Amniotic epithelial cell (primary cell): ENCODE measurements at places on chromosomes 7 and 10.

DNA sequence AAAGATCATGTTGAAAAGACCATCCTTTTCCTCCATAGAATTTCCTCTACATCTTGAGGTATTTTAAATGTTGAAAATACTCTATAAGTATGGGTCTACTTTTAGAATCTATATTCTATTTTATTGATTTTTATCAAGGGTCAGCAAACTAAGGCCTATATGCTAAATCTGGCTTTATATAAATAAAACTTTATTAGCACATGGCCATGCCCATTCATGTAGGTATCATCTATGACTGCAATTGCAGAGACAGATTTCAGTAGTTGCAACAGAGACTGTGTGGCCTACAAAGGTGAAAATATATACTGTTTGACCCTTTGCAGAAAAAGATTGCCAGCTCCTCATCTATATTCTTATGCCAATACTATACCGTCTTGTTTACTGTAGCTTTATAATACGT is 72.7 kb downstream of the TAX1BP1 start:
- no peak for DNase-seq

- DNase-seq = peak; percentile 65
These were observed 46.4 kb downstream of the KIAA1217 start for GRCh38 chr10:24255115-24255880.

DNA sequence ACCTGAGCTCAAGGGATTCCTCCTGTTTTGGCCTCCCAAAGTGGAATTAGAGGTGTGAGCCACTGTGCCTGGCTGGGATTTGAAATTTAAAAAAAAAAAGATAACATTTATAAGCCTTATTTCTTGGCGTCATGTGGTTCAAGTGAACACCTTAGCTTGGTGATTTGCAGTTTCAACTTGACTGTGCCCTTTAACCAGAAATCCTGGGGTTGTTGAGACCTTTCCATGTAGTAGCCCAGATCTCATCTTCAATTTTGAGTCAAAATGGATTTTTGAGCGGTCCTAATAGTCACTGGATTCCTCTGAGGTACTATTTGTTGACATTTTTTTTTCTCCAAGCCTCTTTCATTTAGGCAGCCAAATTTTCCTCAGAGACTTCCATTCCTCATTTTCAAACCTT is 29.5 kb upstream of the FBXW4 start:
- DNase-seq = no peak

DNA sequence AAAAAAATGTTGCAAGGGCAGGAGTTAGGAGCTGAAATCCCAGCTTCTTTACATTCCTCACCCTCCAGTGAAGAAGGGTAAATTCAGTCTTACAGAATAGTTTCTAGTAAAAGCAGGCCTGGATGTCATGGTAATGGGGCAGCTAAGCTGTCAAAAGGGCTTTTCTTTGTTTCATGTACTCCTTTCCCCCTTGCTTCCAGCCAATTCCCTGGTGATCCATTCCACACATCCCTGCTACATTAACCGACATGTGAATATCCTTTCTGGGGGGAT is 36.0 kb downstream of the RHEB start:
- DNase-seq = no peak

- no peak for DNase-seq
These were observed 99.8 kb downstream of the WDR37 start for GRCh38 chr10:1155791-1156615.

DNA sequence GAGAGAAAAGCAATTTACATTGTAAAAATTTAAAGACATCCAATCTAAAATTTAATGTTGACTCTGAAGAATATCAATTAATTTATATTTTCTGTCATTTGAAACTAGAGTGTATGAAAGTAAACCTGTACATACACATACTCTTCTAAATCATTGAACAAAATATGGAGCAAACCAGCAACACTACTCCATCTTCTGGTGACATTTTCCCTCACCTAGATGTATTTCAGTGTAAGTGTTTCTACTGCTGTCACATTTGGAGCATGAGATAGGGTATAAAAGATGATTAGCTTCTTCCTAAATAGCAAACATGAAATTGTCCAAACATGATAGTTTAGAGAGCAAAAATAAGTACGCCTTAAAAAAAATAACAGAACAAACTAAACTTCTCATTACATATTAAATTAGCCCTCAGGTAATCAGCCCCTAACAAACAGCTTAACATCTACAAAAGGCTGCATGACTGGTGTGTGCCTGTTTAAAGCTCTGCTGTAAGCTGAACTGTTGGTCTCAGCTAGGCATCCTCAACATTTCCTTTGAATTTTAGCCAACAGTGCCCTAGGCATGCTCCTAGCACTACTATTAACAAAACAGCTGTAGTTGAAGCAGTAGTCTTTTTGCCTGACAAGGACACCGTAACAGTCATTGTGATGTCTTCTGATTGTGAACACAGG is 189.8 kb downstream of the CTNNA3 start:
- DNase-seq = no peak

GRCh38 chr7:125122173-125122572 is 192.5 kb upstream of the POT1 start:
- DNase-seq = no peak

DNA sequence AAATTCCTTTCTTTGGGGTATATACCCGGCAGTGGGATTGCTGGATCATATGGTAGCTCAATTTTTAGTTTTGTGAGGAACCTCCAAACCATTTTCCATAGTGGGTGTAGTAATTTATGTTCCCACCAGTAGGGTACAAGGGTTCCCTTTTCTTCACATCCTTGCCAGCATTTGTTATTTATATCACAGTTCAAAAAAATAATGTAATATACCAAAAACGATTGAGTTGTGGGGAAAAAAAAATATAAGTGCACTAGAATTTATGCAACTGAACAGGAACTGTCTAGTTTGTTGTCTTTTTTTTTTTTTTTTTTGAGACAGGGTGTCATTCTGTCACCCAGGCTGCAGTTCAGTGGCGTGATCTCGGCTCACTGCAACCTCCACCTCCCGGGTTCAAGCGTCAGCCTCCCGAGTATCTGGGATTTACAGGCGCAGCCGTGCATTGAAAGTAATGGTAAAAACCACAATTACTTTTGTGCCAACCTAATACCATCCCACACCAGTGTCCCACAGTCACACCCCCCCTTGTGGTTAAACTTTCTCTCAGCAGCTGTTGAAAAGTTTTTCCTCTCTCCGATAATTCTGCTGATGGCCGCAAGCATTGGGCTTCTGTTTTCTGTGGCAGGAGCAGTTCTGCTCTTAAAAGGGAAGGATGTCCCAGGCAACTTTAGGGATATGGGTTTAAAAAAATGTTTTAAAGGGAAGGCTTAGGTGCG is 6.8 kb upstream of the LAT2 start:
- peak; percentile 59 for DNase-seq

- no peak for DNase-seq
These were observed 20.4 kb upstream of the ANTXRL start for GRCh38 chr10:46266306-46266985.

- DNase-seq = no peak
These were observed 6.7 kb upstream of the EN2 start for GRCh38 chr7:155450970-155451801.

DNA sequence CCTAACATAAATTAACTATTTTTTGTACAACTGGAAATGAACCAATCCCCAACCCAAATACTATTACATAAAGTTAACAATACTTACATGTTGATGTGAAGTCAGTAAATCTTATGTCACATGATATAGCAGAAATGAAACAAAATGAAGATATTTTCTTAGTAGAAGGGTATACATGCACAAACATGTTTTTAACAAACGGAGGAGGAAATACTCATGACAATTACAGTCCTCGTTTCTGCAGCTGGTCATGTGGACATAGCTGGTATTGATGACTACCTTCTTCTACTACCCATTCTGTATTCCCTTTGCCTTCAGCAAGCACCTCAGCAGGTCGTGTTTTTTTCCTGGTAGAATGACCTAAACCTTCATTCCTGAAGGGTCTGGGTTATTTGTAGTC is 252.3 kb downstream of the HTR7 start:
- no peak for DNase-seq

DNA sequence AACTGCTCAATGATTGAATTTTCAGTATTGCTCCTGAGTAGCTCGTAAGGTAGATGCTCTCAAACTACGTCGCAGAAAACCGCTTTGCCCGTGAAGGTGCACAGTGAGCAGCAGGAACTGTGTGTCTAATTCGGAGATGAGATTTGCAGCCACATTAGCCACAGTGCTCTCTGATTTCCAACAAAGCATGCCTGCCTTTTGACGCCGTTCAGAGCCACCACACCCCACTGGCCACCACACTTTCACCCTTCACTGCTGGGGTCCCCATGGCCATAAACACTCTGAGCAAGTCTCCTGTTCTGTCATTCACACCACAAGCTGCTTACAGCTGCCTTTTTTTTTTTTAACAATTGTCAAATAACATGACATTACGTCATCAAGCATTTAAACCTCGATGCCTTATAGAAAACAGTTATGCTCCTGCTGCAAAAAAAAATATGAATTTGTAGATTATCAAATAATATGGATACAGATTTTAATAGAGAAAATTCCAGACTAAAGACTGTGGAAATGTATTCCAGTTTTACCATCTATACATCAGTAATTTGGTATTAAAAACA is 578.8 kb upstream of the PFKP start:
- no peak for DNase-seq

GRCh38 chr10:121708728-121709674 is 110.8 kb upstream of the FGFR2 start:
- DNase-seq = no peak

- no peak for DNase-seq
These were observed 861.5 kb downstream of the ANKRD7 start for GRCh38 chr7:119086026-119086425.

GRCh38 chr7:55223023-55223422 is 142.1 kb upstream of the LANCL2 start:
- DNase-seq = no peak

DNA sequence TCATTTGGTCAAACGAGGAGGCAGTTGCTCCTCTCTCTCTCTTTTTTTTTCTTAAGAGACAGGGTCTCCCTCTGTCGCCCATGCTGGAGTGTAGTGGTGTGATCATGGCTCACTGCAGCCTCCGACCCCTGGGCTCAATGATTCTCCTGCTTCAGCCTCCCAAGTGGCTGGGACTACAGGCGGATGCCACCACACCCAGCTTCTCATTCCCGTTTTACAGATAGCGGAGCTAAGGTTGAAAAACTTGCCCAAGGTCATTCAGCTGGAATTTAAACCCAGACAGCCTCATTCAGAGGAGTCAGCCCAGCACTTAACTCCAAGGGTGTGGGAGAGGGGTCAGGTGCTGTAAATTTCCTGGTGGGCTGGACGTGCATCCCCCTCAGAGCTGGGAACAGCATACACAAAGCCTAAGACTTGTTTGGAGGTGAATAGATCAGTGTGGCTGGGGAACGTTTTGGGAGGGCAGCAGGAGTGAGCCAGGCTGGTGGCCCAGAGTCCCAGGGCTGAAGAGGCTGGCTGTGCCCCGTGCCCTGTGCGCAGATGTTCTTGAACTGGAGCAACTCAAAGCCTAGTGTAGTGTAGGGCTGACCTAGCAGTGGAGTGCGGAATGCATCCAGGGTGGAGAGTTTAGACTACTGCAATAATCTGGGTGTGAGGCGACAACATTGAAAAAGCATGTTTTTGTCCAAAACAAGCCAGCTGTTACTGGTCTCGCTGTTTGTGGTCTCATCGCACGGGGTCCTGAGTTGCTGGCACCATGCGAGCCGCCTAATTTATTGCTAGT is 2.3 kb downstream of the HTRA1 start:
- DNase-seq = no peak

DNA sequence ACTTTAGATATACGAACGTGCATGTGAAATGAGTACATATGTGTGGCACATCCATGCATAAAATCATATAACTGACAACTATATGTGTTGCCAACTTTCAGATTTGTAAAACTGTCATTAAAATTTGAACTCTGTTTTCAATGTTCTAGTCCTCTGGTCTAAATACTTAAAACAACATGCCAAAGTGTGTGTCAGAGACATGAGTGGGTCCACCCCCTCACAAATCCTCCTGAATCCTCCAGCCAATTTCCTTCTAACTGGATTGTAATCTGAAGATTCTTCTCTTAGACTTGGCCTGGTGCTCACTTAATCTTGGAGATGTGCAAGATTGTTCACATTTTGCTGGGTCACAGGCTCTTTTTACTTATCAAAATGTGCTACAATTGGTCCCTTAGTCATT is 184.1 kb downstream of the RELN start:
- no peak for DNase-seq

GRCh38 chr7:128939861-128940410 is 2.2 kb downstream of the IRF5 start:
- no peak for DNase-seq

- peak; percentile 80 for DNase-seq
These were observed 185.4 kb downstream of the KMT2E start for GRCh38 chr7:105199386-105199785.

GRCh38 chr10:102782673-102783551 is 39.2 kb downstream of the WBP1L start:
- peak; percentile 78 for DNase-seq

- DNase-seq = no peak
These were observed 208.6 kb downstream of the LHFPL3 start for GRCh38 chr7:104536956-104537355.

DNA sequence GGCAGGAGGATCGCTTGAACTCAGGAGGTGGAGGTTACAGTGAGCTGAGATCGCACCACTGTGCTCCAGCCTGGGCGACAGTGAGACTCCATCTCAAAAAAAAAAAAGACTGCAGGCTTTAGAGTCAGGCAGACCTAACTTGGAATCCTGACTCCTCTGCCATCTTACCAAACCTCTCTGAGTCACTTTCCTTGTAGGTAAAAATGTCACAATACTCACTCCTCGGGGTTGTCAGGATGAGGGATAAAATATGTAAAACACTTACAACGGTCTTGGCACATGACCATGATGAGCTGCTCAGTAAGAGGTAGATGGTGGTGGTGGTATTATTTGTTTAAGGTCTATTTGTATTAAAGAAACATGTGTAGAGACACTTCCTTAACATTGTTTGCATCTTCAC is 154.1 kb upstream of the PDE1C start:
- no peak for DNase-seq

DNA sequence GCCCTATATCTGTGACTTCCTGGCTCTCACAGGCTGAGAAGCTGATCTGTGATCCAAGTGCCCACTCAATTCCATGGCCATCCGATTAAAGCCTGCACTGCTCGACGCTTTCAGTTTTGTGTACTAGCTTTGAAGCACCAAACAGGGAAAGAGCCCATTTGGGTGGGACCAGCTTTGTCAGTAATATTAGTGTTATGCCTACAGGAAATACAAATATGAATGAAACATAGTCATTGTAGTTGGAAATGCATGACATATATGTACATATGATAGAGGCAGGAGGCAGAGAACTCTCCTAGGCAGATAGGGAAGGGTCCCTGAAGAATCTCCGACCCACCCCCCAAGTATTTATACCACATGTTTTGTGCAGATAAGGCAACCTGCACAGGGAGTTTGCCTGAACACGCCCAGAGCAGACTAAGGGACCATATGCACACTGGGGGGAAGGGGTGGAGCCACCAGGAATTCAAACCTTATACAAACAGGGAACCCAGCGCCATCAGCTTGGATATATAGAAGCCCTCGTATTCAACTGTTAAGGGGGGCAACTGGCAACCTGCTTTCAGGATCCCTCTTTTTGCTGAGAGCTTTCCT is 653.2 kb downstream of the PARD3 start:
- no peak for DNase-seq
